ENCODE measurements at places on chromosomes 11 and 22.

DNA sequence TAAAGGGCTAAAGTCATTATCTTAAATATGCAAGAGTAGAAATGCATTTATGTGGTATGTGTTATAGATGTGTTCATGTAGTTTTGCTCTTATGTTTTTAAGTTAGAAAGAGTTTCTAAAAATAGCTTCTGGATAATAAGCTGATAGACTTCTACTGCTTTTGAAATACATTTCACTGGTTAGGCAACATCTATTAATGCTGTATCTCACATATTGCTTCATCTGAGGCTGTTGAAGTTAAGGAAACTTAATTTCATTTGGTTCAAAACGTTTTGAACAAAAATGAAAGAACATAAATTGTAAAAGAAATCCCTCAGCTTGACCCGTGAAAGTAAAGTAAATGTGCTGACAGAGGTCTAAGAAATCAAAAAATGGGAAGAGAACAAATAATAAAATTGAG is 164.0 kb upstream of the CTSC start:
- no peak for DNase-seq

GRCh38 chr11:105130189-105130813 is 9.3 kb downstream of the CARD18 start:
- DNase-seq, result no peak

DNA sequence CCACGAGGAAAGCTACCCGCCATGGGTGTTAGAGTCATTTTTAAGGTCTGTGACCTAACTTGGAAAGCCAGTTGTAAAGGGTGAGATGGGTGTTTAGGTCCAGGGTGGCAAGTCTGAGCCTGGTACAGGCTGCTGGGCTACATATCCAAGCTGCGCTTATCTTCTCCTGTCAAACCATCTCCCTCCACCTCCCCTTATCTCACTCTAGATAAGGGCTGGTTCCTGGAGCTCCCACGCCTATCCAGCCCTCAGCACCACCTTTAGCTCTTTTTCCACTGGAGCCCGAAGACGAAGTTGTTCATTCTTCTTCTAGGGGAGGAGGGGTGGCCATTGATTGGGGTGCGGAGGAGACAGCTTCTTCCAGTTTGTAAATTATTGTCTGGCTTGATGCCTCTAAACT is 48.5 kb downstream of the MICAL2 start:
- no peak for DNase-seq

GRCh38 chr22:48663297-48663696 is 1164.4 kb downstream of the BRD1 start:
- DNase-seq, result no peak

- no peak for DNase-seq
Measured at GRCh38 chr22:19757140-19757984, 3.2 kb upstream of the TBX1 start.

DNA sequence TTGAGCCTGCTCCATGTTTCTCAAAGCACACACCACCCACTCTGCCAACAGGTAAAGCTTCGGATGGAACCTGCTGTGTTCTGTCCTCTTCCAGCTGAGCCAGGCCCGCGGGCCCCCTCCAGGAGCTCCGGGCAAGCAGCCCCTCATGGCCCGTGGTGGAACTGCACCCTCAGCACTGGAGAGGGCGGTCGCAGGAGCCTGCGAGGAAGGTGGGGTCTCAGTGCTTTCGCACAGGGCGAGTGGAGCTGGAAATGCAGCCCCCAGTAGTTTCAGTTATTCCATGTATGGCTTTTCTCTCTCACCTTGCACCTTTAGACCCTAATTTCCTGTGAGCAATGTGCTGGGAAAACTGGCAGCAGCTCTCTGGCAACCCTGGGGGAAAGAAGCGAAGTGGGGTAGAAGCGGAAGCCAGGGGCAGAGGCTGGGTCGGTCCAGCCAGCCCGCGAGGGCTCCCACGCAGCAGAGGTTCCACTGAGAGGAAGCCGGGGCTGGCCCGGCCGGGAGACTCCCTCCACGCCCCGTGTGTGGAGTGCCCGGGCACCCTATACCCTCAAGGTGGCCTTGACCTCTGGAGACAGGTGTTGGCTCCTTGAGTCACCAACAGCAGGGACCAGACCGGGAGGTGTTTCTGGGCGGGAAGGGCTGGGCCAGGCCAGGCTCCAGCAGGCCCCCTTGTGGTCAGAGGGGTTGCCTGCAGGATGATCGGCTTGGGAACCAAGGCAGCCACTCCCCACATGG is 119.9 kb upstream of the TMEM45B start:
- DNase-seq, result peak; percentile 24

- DNase-seq, result no peak
Measured at GRCh38 chr11:34233215-34233614, 124.6 kb downstream of the ABTB2 start.

GRCh38 chr11:2511421-2512369 is 66.9 kb downstream of the KCNQ1 start:
- DNase-seq, result no peak

DNA sequence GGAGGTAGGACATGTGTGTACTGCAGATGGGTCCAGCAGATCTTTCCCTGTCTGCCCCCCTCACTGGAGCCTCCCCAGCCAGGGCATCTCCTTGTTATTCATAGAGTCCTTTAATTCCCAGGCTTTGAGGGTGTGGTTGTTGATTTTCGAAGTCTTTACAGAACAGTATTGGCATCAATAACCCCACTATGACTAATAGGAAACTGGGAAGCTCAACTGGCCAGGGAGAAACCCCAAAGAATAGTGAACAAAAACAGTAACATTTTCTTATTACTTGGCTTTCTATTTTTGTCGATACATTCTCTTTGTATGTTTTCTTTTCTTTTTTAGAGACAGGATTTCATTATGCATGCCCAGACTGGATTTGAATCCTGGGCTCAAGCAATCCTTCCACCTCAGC is 57.9 kb downstream of the NF2 start:
- DNase-seq, result no peak
